CD4-positive, alpha-beta memory T cell (primary cell): ENCODE measurements at places on chromosomes 1 and 21. TPM values are rescaled to one million over a fixed set of nuclear protein-coding genes. Genes with fewer than 3 reads are reported as not detected.

DNA sequence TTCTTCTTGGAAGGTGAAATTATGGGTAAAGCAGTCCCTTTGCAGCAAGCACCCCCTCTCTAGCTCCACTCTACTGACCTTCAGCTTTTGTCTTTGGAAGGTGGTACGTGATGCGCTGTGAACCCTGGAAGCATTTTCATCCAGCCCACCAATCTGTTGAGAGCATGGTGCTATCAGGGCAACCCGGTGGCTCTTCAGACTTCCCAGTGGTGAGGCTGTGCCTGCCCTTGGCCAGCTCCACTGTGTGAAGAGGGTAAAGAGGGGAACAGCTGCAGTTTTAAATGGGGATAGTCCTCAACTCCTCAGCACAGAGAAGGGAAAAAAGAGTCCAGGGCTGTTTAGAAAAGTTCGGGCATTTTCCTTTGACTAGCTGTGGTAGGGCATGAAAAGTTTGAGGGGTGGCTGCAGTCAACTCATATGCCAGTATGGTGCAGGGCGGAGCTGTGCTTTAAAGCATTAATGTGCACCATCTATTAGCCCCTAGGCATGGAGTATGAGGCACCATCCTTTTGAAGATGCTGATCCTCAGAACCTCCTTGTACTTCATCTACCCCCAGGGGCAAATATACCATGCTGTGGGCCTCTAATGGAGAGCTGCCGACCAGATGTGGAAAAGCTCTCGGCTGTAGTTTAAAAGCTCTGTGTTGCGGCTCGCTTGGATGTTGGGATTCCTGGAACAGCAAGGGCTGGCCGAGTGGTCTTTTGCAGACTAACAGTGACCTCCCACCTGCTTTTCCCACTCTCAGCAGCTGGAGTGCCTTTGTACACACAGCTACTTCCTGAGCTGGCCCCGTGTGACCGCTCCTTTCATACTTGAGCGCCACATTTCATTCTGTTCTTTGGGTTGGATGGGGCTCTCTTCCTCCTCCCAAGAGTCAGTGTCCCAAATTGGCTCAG lies 123.0 kb downstream of the PEX14 start:
- no peak for DNase-seq

DNA sequence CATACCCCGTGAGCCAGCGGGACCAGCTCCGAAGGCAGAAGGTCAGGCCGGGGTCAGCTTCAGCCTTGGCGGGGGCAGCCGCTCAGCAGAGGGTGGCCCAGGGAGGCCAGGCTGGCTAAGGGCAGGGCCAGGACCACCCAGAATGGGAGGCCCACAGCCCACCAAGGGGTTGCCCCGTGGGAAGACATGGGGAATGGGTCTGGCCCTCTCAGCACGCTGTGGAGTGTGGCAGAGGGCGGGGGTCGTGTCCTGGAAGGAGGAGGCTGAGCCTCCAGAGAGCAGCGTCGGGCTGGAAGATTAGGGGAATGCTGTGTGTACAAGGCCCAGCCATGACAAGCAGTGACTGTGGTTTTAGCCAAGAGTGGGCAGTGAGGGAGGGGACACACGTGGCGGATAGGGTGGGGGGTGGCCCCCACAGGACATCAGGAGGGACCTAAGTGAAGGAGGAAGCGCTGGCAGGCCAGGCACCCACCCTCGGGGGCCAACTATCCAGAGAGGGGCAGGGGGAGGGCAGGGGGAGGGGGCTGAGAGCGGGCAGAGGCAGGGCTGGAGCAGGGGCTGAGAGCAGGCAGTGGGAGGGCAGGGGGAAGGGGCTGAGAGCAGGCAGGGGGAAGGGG lies 43.9 kb upstream of the POFUT2 start:
- DNase-seq, result no peak

- DNase-seq, result no peak
Measured at GRCh38 chr1:183998045-183998444, 39.5 kb downstream of the COLGALT2 start.

Gene OR2L3
- total RNA-seq, result 0.11 TPM

Gene PDZK1
- total RNA-seq, result not detected
